ENCODE measurements at places on chromosomes 1 and 21. TPM values are rescaled to one million over a fixed set of nuclear protein-coding genes. Genes with fewer than 3 reads are reported as not detected.

The LHX4 gene
- not detected for total RNA-seq

The MFSD2A gene
- 5.0 TPM for total RNA-seq

The KDM5B gene
- 57.7 TPM for total RNA-seq

The TRIM33 gene
- 15.0 TPM for total RNA-seq

The ZNF593OS gene
- total RNA-seq = not detected

The FCRL6 gene
- total RNA-seq = not detected

The KRTAP10-7 gene
- not detected for total RNA-seq

The C1orf115 gene
- total RNA-seq = 2.7 TPM

The RGS8 gene
- not detected for total RNA-seq

The FLG2 gene
- not detected for total RNA-seq

The PPFIA4 gene
- 24.6 TPM for total RNA-seq

The IL6R gene
- 7.5 TPM for total RNA-seq

The CACNA1S gene
- not detected for total RNA-seq

The CLEC20A gene
- not detected for total RNA-seq

The LAD1 gene
- not detected for total RNA-seq

The OR6N1 gene
- total RNA-seq = not detected

The CNTN2 gene
- total RNA-seq = not detected

The SPATA45 gene
- total RNA-seq = not detected

The PLA2G5 gene
- 35.0 TPM for total RNA-seq

The SSX2IP gene
- 8.4 TPM for total RNA-seq

The NR1I3 gene
- not detected for total RNA-seq

The NBPF10 gene
- total RNA-seq = 1.9 TPM

The ZFYVE9 gene
- 20.6 TPM for total RNA-seq

The SNX7 gene
- total RNA-seq = 24.0 TPM

The DTL gene
- total RNA-seq = 2.6 TPM

The CD2 gene
- not detected for total RNA-seq

The S100A12 gene
- total RNA-seq = not detected

The HTR6 gene
- total RNA-seq = not detected

The IQGAP3 gene
- total RNA-seq = 4.3 TPM

The BRDT gene
- total RNA-seq = not detected

The GPR61 gene
- not detected for total RNA-seq

The DISC1 gene
- 4.2 TPM for total RNA-seq

The LCE1A gene
- not detected for total RNA-seq
